ENCODE measurements at places on chromosomes 2 and 18. TPM values are rescaled to one million over a fixed set of nuclear protein-coding genes. Genes with fewer than 3 reads are reported as not detected.

DNA sequence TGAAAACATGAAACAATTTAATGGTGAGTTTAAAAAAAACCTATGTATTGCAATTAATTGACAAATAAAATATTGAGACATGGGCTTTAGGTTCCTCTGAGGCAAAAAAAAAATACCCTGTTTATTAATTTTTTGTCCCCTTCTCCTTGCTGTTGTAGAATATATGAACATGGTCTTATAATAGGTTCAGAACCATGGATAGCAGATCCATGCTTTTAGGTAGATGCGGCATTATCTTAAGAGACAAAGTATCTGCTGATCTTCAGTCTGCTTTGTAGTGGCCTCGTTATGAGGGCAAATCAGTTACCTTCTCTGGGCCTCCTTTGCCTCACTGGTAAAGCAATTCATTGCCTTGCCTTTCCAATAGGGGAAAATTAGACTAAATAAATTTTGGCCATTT is 850.7 kb downstream of the NRXN1 start:
- DNase-seq = no peak

- no peak for DNase-seq
Observed at GRCh38 chr2:141610564-141611175, 520.1 kb downstream of the LRP1B start.

GRCh38 chr2:227340106-227340505 is 15.1 kb downstream of the MFF start:
- no peak for DNase-seq

GRCh38 chr2:43605851-43606250 is 10.0 kb upstream of the THADA start:
- DNase-seq = no peak

GRCh38 chr18:63904694-63905093 is 3.1 kb upstream of the SERPINB10 start:
- DNase-seq = no peak

- no peak for DNase-seq
Observed at GRCh38 chr2:163610817-163611556, 124.8 kb downstream of the FIGN start.

DNA sequence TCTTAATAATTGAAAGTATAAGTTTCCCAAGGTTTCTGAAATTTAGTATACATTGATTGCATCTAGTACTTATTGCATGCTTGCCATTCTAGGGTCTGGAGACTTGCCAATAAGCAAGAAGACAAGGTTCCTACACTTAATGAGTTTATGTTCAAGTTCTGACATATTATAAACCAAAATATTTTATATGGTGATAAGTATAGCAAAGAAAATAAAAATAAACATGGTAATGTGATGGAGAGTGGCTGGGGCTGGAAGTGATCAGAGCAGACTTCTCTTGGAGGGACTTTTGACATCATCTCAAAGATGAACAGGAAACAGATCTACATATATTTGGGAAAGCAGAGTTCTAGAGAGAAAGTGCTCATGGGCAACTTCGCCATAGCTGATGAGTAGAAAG is 119.5 kb upstream of the EPHA4 start:
- no peak for DNase-seq

- DNase-seq = no peak
Observed at GRCh38 chr18:49365346-49365745, 95.1 kb downstream of the DYM start.

DNA sequence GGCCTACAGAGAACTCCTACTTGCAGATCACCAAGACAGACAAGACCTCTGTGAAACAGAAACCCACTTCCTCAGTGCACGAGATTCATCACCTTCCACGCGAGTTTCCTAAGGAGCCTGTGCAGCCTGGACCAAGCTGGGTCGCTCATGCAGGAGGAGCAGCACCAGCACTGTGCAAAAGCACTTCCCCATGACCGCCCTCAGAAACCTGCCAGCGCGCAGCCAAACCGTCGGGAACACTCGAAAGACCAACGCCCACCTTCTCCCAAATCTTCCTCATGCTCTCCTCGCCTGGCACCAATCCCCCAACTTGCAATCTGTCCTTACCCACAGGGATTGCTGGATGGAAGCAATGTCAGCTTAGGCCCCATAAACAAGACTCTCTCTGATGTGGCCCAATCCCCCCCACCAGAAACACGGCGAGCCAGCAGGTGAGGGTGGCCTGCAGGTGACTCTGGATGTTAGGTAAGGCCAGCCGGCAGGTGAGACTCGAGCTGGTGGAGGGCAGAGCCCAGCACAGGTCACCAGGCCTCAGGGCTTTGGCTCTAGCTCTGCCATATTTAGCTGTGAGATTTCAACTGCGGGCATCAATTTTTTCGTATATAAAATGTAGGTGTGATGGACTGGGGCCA is 69.4 kb downstream of the PXDN start:
- no peak for DNase-seq

GRCh38 chr2:181253438-181253837 is 203.7 kb upstream of the ITGA4 start:
- DNase-seq = no peak

Gene COX7A2L
- total RNA-seq = 155 TPM

Gene ODC1
- total RNA-seq = 123 TPM

Gene LCT
- not detected for total RNA-seq

Gene TMEM198
- total RNA-seq = 1.2 TPM

Gene MAP2
- 5.7 TPM for total RNA-seq

Gene CFAP210
- total RNA-seq = not detected

Measured in muscle of leg (tissue), 16 donors.